ENCODE measurements at places on chromosomes 13 and 19.
A peak's percentile ranks its signal among the peaks of the same experiment; 100 is the strongest.

- no peak for DNase-seq
These were observed 6.8 kb downstream of the DCUN1D2 start for GRCh38 chr13:113483504-113484293.

GRCh38 chr13:49791711-49792549 is 552 bp downstream of the KPNA3 start:
- no peak for DNase-seq

GRCh38 chr19:16001481-16002312 is 52.9 kb downstream of the OR10H4 start:
- DNase-seq = peak; percentile 26

DNA sequence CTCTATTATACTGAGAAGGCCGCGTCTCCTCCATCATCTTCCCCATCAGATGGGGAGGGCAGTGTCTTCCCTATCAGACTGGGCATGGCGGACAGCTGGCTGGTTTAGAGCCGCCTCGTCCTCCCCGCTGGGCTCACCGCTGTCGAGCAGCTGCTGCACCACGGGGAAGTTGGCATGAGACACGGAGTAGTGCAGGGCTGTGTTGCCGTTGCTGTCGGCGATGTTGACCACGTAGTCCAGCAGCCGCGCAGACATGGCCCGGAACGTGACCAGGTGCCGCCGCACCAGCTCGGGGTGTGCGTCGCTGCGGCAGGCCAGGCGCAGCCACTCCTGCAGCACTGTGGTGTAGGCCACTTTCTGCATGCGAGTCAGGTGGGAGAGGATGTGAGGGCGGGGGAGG is 18.8 kb upstream of the SPC24 start:
- DNase-seq = no peak

GRCh38 chr13:39557285-39557955 is 45.6 kb downstream of the LHFPL6 start:
- DNase-seq = no peak
